Fibroblast of skin of scalp (primary cell): ENCODE measurements at places on chromosomes 11 and 22.

DNA sequence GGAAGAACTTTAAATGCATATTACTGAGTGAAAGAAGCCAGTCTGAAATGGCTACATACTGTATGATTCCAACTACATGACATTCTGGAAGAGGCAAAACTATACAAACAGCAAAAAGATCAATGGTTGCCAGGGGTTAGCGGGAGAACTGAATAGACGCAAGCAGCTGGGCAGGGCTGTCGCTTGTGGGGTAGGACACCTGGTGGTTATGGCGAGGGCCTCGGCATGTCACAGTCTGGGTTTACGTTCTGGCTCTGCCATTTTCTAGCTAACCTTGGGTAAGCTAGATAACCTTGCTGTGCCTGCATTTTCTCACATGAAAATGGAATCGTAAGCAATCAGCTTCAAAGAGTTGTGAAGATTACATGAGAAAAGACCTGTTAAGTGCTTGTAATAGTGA lies 55.2 kb upstream of the SYT13 start:
- DNase-seq: no peak

DNA sequence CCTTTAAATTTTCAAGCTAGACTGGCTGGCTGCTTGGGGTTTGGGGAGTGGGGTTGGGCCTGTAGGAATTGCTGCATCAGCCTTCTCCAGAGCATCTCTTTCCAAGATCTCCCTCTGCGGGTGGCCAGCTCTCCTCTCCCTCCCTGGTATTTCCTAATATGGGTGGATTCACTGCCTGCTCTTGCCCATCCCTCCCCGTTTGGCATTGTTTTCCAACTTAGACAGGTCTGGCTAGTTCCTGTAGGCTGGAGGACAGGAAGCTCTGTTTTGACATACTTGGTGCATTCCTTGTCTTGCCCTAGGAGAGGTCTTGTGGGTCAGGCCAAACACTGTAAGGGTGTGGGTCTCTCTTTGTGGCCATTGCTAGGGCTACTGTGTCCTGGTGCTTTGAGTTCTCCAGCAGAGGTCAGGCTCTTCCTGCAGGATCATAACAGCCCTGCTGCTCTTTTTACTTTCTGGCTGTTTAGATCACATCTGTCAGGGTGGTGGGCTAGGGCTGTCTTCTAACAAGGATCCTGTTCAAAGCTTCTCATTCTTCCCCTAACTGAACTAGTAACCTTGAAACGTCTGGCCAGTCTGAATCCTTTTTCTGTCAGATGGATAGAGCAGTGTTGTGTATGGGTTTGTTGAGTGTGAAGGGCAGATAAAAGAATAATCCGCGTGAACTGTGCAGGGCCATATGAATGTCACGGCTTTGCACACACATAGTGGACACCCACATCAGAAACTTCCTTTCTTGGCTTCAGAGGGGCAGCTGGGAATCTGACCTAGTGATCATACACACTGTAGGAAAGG lies 18.3 kb upstream of the MICALL1 start:
- peak; percentile 99 for DNase-seq

GRCh38 chr11:64373598-64373974 lies 14.6 kb downstream of the RPS6KA4 start:
- DNase-seq: no peak

GRCh38 chr22:24289114-24289513 lies 18.5 kb downstream of the SPECC1L start:
- DNase-seq: peak; percentile 95

- no peak for DNase-seq
Measured at GRCh38 chr11:31687861-31688260, 123.3 kb downstream of the PAX6 start.

DNA sequence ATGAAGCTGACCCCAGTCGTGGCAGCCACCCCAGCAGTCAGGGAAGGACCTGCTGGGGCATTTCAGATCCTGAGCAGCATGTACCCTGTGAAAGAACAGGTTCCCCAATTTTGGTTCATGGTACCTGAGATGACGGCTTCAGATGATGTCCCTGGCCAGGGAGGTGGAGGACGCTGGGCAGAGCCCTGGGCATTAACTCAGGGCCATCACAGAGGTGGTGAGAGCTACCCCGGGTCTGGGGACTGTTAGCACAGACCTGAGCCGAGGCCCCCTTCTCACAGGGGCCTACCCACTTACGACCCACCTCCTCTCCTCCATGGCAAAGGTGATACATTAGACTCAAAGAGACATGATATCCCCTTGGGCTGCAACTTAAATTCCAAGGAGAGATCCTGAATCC lies 68.1 kb downstream of the CDKN1C start:
- no peak for DNase-seq
